ENCODE measurements at places on chromosomes 5 and 9.

DNA sequence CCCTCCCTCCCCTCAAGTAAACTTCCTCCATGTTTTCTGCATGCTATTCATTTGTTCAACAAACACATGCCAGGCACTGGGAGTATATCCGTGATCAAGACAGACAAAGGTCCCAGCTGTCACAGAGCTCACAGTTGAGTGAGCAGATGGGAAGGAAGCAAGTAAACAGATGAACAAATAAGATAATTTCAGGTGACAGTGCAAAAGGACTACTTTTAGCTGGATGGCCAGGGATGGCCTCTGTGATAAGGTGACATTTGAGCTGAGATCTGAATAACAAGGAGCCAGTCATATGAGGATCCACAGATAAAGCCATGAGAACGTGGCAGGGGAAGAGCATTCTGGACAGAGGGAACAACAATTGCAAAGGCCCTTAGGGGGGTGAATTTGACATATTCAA lies 121.7 kb upstream of the RAD23B start:
- DNase-seq = no peak

GRCh38 chr9:15155323-15155722 lies 151.7 kb downstream of the TTC39B start:
- DNase-seq = no peak

- no peak for DNase-seq
Observed at GRCh38 chr5:71778678-71779276, 59.7 kb downstream of the CARTPT start.

- no peak for DNase-seq
Observed at GRCh38 chr5:97501286-97501964, 318.4 kb upstream of the RIOK2 start.

DNA sequence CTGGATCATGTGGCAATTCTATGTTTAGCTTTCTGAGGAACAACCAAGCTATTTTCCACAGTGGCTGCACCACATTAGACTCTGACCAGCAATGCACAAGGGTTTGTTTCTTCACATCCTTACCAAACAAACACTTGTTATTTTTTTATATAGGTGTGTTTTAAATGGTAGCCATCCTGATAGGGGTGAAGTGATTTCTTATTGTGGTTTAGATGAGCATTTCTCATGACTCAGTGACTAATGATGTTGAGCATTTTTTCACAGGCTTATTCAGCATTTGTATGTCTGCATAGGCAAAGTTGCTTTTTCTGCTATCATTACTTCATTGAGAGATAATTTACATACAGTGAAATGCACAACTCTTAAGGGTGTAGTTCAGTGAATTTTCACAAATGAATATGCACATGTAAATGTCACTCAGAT lies 36.0 kb downstream of the ANKRD33B start:
- DNase-seq = no peak

- no peak for DNase-seq
Observed at GRCh38 chr5:16884595-16884994, 51.5 kb downstream of the MYO10 start.

DNA sequence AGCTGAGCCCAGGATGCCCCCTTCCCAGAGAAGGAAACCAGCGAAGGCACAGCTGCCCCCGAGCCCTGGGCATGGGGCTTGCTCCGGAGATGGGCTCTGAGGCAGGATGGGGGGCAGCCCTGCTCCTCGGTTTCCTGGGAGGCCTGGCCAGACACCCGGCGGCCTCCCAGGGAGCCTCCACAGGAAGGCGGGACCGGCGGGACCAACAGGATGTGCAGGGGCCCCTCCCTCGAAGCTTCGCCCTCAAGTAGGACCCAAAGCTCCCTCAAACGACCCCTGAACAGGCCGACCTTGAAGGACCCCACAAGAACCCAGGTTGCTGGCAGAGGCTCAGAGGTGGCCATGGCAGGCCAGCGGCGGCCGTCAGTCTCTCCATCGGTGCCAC lies 11.7 kb downstream of the EXD3 start:
- DNase-seq = no peak

DNA sequence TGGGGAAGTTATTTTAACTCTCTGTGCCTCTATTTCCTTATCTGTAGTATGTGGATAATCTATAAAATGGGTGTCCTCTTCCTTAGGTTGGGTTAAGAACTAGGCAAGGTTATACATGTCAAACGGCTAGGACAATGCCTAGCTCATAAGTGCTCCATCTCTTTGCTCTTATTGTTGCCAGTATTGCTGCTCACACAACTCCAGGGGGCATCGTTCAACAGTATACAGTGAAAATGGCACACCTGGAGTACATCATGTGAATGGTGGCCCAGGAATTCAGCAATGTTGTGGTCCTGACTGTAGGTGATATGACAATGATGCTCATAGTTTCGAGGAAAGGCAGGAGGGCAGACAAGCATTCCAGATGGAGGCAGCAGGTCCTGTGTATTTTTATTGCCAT lies 30.1 kb downstream of the SLIT3 start:
- DNase-seq = no peak

GRCh38 chr9:109121232-109121796 lies 1.6 kb upstream of the TMEM245 start:
- no peak for DNase-seq

DNA sequence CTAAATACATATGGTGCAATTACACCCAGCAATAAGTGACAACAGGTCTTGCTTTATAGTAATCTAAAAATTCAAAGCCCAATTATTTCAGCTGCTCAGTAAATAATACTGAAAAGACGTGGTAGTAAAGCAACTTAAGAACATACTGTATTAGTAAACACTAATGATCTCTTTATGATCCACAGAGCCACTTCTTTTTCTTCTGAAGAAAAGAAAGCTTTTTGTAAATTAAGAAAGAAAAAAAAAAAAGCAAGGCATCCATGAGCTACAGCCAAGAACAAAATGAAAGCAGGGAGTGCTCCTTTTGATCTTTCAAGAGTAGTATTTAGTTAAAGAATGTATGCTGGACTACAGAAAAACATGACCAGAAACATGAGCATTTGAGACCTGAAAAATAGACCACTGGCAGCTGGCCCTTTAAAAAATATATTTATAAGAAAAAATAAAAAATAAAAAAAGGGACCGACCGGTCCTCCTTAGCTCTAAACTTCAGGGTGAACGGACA lies 348.7 kb downstream of the GLIS3 start:
- DNase-seq = no peak

GRCh38 chr5:128121651-128122050 lies 38.1 kb downstream of the SLC12A2 start:
- no peak for DNase-seq

- peak; percentile 65 for DNase-seq
Observed at GRCh38 chr9:137316012-137316981, 14.2 kb upstream of the NRARP start.

- no peak for DNase-seq
Observed at GRCh38 chr5:144422018-144422727, 251.5 kb downstream of the KCTD16 start.

GRCh38 chr9:129745200-129745599 lies 7.6 kb downstream of the PTGES start:
- no peak for DNase-seq

DNA sequence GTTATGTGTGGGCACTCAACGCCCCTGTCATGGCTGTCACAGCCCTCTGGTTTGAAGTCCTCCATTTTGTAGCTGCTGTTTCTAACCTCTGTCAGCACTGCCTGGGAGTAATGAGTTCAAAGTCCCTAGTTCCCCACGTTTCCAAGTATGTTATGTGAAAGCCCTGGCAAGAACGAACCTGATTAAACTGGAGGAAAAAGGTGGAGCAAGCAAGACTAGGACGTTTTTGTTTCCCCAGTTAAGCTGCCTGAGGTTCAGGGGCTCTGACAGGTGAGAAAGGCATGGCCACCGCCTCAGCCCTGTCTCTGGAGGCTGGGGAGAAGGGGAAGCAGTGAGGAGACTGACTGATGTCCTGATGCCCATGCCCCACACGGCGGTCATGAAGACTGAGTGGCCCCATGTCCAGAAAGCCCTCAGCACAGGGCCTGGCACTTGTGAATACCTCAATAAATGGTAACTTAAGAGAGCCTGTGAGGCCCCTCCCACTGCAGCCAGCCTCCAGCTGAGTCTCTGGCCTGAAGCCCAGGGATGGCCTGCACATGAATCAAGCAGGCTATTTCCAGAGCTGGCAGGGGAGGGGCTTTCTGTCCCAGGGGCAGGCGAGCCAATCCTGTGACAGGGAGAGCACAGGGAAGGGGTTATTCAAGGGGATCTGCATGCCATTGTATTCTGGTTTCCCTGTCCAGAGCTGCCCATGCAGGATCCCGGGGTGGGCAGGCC lies 61.8 kb downstream of the PFDN1 start:
- DNase-seq = peak; percentile 93

GRCh38 chr5:174022384-174023095 lies 23.0 kb upstream of the NSG2 start:
- no peak for DNase-seq

DNA sequence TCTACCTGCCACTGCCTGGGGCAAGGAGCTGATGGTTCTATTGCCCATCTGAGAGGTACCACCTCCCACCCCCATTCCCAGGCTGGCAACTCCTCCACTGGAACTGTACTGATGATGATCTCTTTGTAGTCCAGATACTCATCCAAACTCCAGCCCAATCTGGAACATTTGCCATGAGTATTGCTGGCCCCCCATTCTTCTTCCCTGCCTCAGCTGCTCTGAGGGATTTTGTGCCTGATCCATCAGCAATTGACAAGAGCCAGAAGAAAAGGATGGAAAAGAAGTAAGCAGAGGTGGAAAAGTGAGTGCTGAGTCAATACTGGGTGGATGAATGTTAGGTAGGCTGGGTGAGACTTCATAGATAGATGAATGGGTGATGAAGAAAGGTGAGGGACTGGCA lies 101.2 kb downstream of the NMUR2 start:
- no peak for DNase-seq

GRCh38 chr5:74660140-74660539 lies 19.6 kb upstream of the ENC1 start:
- DNase-seq = no peak

GRCh38 chr9:103364753-103365152 lies 369.6 kb downstream of the CYLC2 start:
- no peak for DNase-seq

DNA sequence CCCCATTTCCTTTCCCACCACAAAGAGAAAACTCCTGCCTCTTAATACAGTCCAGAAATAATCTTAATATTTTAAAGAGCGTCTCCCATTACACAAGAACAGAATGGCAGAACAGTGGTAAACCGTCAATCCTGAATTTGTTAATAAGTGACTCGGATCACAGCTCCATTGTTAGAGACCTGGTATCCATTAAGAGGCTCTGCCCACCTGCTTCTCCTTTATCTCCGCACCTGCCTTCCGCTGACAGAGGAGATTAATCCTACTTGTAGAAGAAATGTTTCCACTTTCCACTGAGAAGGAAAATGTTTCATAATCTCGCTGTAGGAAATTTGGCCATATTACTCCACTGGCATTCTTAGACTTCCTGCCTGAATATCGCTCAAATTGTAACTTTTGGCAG lies 1493.2 kb downstream of the MAT2B start:
- no peak for DNase-seq

- DNase-seq = no peak
Observed at GRCh38 chr5:174358276-174358675, 312.8 kb downstream of the NSG2 start.

DNA sequence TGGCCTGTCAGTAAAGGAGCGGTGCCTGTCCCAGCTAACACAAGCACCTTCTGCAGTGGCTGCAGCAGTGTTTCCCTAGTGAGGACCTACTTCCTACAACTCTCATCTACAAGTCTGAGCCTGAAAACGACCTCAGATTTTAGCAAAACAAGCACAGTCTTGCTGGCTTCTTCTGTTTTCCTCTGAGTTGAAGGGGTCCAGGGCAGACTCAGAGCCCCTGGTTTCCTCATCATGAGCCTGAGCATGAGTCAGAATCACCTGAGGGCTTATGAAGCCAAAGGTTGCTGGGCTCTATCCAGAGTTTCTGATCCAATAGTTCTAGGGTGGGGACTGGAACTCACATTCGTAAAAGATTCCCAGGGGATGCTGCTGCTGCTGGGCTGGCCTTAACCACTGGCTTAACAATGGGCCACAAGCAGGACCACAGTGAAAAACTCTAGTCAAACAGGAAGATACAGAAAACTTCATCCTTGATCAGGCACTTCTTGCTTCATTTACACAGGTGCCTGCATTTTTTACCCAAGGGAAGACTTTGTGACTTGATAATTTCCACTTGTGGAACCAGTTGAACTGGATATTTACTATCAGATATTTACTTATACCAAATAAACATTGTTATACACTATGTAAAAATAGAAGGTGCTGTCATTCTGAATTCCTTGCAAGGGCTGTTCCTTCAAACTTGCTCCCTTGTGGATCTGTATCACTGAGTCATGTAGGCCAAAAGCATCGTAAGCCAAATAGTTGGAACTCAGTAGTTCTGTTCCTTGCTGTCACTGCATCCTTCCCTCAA lies 4.3 kb upstream of the ACER2 start:
- DNase-seq = no peak

GRCh38 chr9:8514760-8515159 lies 715.2 kb upstream of the DMAC1 start:
- no peak for DNase-seq

DNA sequence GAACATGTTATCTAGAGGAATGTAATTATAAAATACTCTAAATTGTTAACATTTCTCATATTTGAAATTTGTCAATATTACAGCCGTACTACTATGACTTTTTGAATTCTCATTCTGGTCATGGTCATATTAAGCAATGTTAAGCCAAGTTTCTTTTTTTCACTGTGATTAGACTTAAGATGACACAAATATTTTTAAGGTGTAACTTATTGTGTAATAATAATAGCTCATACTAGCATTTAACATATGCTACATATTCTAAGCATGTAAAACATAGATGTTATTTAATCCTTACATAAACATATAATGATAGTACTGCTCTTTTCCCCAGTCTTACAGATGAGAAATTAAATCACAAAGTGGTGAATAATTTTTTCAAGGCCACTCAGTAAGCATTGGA lies 35.9 kb upstream of the LRRC70 start:
- no peak for DNase-seq

- DNase-seq = no peak
Observed at GRCh38 chr5:172305380-172305779, 21.8 kb upstream of the UBTD2 start.

GRCh38 chr5:168311061-168311566 lies 19.7 kb downstream of the WWC1 start:
- DNase-seq = no peak

- DNase-seq = peak; percentile 91
Observed at GRCh38 chr5:157384971-157385709, 74.9 kb upstream of the NIPAL4 start.

DNA sequence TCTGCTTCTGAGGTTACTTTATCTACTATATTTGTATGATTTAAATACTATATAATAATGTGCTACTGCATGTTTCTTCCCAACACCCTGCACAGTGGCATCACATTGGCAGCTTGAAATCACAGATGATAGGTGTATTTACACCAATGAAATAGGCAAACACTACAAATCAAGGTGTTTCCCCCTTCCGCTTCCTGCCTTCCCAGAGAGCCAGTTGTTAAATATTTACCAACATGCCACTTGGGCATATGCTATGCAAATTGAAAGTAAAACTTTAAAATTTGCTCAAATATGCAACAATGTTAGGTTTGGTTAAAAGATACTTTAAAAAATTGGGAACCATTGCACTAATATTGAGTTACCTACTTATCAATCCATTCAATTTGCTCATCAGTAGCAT lies 58.2 kb upstream of the SMARCA2 start:
- no peak for DNase-seq

All from endothelial cell of umbilical vein (primary cell).